ENCODE measurements at places on chromosomes 13 and 19.
A peak's percentile ranks its signal among the peaks of the same experiment; 100 is the strongest.

DNA sequence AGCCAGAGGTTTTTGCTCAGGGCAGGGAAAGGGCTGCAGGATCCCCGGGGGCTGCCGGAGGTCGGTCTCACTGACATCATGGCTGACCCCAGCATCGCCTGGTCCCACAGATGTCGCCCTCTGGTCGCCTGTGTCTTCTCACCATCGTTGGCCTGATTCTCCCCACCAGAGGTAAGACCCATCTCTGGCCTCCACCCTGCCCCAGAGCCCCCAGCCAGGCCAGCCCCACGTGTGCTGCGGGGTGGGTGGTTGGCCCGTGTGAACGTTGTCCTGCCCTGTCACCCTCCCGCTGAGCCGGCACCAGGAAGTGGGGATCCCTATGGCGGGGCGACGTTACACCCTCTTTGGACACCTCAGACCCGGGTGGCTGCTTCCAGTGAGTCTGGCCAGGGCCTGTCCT, 906 bp downstream of the FXYD5 start:
- DNase-seq, result no peak
- peak overlapping the region; percentile 53 for H3K27ac ChIP-seq
- H3K36me3 ChIP-seq, result no peaks in the 10 kb centered on the region
- H3K4me1 ChIP-seq, result no peaks in the 10 kb centered on the region

DNA sequence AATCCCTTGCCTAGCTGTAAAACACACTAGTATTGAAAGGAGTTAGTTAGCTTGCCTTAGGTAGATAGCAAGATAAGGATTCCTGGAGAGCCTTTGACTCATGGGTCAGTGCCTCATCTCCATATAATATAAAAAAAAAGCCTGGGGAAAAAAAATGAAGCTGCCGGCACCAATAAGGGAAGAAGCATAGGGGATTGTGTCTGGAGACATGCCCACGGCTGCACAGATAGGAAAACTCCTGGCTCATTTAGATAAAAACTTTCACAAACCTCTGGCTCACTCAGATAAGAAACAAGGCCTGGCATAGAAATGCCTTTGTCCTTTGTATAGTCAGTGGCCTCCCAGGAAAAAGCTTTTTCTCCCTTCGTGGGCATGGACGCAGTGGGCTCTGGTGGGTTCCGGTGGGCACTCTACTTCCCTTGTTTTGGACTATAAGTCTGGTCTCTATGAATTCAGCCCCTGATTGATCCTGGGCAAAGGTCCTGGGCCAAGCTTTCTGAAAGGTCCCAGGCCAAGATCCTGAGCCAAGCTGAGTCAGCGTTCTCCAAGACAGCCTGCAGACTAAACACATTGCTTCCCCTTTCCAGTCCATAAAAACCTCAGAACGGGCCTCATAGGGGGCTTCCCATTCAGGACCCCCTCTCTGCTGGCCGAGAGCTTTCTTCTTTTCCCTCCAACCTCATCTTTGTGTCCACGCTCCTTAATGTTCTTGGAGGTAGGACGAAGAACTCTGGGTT, 4.9 kb upstream of the OR7A17 start:
- H3K36me3 ChIP-seq, result no peaks in the 10 kb centered on the region
- H3K27me3 ChIP-seq, result no peaks in the 10 kb centered on the region
- no peaks in the 10 kb centered on the region for H3K4me1 ChIP-seq
- no peak for DNase-seq
- no peak overlapping the region for H3K27ac ChIP-seq

DNA sequence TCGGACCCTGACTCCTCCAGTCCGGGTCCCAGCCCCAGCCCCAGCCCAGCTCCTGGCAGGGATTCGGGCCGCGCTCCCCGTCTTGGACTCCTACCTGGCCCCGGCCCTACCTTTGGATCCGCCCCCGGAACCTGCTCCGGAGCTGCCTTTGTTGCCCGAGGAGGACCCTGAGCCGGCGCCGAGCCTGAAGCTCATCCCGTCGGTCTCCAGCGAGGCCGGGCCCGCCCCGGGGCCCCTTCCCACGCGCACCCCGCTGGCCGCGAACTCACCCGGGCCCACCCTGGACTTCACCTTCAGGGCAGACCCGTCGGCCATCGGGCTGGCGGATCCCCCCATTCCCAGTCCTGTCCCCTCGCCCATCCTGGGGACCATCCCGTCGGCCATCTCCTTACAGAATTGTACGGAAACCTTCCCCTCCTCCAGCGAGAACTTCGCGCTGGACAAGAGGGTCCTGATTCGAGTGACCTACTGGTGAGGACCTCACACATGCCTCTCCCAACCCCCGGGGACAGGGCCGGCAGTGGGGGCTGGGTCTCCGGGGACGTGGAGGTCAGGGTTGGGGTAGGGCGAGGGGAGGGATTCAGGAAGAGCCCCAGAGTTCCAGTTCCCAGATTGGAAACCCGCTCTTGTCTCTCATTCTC, 732 bp downstream of the SELENOV start:
- H3K4me1 ChIP-seq, result no peaks in the 10 kb centered on the region
- no peak overlapping the region for H3K27ac ChIP-seq
- DNase-seq, result no peak
- H3K27me3 ChIP-seq, result peaks cover 26% of the 10 kb centered on the region

GRCh38 chr13:78787190-78787589, 128.2 kb upstream of the OBI1 start:
- no peak overlapping the region for H3K27ac ChIP-seq
- DNase-seq, result no peak
- no peaks in the 10 kb centered on the region for H3K4me1 ChIP-seq
- H3K27me3 ChIP-seq, result no peaks in the 10 kb centered on the region
- H3K4me3 ChIP-seq, result no peak overlapping the region
- no peaks in the 10 kb centered on the region for H3K36me3 ChIP-seq

- H3K27me3 ChIP-seq, result no peaks in the 10 kb centered on the region
- H3K27ac ChIP-seq, result no peak overlapping the region
- no peaks in the 10 kb centered on the region for H3K36me3 ChIP-seq
Measured at GRCh38 chr13:29499506-29500165, 95.9 kb downstream of the SLC7A1 start.

- no peaks in the 10 kb centered on the region for H3K27me3 ChIP-seq
- no peak for DNase-seq
- H3K27ac ChIP-seq, result no peak overlapping the region
- H3K4me3 ChIP-seq, result no peak overlapping the region
- no peaks in the 10 kb centered on the region for H3K4me1 ChIP-seq
Measured at GRCh38 chr19:33554821-33555220, 33.2 kb upstream of the PEPD start.

GRCh38 chr19:23787106-23787505, 28.4 kb upstream of the ZNF681 start:
- H3K36me3 ChIP-seq, result no peaks in the 10 kb centered on the region
- H3K4me1 ChIP-seq, result no peaks in the 10 kb centered on the region
- no peaks in the 10 kb centered on the region for H3K27me3 ChIP-seq
- no peak overlapping the region for H3K4me3 ChIP-seq
- peak; percentile 19 for DNase-seq

GRCh38 chr13:76000131-76000530, 364.0 kb downstream of the LMO7 start:
- no peaks in the 10 kb centered on the region for H3K36me3 ChIP-seq
- H3K4me3 ChIP-seq, result no peak overlapping the region

DNA sequence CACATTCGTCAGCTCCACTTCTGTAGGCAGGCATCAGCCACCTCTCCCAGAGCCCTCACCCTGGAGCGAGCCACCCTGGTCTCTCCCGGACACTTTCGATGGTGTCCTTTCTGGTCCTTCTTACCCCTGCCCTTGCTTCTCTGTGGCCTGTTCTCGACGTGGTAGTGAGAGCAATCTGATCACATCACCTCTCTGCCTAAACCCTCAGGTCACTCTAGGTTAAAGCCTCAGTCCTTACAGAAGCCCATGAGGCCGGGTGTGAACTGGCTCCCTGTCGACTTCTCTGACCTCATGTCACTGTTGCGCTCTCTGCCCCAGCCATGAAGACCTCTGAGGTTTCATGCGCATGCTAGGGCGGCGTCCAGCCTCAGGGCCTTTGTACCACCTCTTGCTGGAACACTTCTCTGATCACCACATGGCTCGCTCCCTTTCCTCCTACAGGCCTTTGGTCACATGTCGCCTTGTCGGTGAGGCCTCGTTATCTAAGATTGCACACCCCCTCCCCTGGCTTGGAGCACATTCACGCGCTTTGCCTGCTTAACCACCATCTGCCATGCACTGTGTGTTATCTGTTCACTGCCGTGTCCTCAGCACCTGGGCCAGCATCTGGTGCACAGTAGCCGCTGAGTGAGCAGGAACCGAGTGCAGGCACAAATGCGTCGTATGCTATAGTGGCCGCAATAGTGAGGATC, 101.5 kb downstream of the DPF1 start:
- H3K36me3 ChIP-seq, result no peaks in the 10 kb centered on the region
- no peak overlapping the region for H3K4me3 ChIP-seq
- H3K4me1 ChIP-seq, result no peaks in the 10 kb centered on the region
- no peak overlapping the region for H3K27ac ChIP-seq
